ENCODE measurements at places on chromosomes 3 and 15.

- no peak for DNase-seq
Measured at GRCh38 chr15:87712211-87712610, 544.3 kb downstream of the NTRK3 start.

DNA sequence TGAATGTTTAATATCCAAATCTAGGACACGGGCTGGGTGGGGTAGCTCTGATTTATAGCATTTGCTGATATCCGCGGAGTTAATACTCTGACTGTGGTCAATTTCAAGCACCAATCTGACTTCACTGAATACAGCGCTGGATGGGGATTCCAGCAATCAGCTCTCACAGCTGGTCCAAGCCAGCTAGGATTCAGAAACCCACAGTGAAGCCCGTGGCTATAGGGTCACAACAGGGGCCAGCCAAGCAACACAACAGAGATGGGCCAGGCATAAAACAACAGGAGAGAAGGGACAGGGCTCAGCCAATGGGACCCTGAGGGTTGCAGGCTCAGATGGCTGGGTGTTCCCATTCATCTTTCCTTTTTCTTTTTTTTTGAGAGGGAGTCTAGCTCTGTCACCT lies 5.4 kb upstream of the LMAN1L start:
- no peak for DNase-seq

DNA sequence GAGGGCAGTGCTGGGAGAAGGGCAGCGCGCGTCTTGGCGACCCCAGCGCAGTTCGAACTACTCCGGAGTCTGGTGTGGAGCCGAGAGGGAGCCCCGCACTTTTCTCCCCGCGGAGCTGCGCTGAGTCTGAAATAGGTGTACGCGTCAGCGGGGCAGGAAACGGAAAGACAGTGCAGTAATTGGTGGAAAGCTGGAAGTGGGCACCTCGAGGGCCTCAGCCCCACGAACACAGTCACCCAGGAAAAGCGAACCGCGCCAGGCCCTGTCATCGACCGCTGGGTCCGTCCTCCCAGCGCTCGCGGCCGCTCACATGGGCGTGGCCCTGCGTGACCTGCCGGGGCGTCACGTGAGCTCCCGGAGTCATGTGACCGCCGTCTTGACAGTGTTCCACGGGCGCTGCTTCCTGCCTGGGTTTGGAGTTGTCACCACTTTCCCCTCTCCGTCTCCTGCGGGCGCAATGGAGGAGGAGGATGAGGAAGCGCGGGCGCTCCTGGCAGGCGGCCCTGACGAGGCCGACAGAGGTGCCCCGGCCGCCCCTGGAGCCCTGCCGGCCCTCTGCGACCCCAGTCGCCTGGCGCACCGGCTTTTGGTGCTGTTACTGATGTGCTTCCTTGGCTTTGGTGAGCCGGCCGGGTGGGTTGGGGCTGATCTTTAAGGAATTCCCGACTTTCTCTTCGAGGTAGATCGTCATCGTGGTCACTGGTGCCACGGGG lies at the start of gene MFSD1:
MFSD1 (plus strand) TSS at position 359 of the 713 bp plus-strand sequence; CDS start at position 458, 99 bp downstream.
- peak; percentile 88 for DNase-seq

DNA sequence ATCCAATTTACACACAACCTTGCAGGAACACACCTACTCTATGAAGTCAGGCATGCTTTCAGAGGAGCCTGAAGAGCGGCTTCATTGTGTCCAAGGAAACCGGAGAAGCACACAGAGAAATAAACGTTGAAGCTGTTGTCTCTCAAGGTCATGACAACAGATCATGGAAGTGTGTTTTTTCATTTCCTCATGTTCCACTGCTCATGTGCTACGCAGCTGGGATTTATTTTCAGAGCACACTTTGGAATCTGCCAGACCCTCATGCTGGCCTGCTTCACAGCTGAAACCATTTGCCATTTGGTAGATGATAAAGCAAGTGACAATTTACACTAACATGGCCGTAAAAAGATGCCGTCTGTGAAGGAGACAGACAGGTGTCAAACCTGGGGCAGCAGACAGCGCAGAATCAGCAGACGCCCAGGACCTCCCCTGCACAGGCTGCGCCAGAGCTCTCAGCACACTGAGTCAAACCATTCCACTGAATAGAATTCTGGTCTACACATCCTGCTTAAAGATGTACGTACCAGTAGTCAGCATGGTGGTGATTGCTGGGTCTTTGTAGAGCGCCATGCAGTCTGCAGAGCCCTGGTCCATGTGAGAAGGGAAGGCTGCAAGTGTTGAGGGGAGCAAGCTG lies 99.3 kb downstream of the ARNT2 start:
- DNase-seq, result no peak

- no peak for DNase-seq
Measured at GRCh38 chr3:187520027-187520945, 149.9 kb downstream of the SST start.

DNA sequence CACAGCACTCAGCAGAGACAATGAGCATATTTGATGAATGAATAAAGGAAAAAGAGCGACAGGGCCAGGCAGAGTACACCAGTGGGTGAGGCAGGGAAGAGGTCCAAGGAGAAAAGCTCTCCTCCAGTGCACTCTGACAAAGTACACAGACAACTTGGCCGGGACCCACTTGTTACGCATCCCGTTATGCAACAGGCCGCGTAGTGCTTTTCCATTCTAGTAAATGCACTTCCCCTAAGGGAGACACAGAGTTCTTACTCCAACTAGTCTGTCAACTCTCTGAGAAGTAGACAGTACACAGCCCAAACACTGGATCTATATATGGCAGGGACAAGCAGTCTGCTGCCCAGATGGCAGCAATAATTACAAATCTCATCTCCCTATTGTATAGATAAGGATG lies 18.5 kb downstream of the LARP6 start:
- no peak for DNase-seq

DNA sequence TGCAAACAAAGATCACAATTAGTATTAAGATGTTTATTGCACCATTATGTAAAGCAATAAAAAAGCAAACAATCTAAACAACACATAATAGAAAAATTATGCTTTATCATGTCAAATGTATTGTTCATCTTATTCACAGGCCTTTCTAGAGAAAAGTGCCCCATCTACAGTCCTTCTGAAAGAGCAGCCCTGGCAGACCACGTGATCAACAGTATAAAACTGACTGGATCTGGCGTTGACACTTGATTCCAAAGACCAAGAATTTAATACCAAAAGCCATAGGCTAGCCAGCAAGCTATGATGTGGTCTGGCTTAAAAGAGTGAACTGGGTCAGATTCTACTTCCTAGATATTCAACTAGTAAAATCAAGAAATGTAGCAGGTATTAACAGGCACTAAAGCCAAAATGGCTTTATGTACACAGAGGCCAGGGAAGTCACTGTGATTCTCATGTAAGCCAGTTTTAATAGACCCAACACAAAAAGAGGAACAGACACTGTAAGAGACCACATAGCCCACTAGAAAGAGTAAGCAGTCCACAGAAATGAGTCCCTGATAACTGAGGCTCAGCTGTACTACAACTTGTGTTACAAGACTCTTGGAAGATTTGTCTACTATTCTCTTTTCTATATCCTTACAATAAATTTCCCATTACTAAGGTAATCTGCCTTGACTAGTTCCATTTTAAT lies 32.5 kb downstream of the DMXL2 start:
- peak; percentile 15 for DNase-seq

DNA sequence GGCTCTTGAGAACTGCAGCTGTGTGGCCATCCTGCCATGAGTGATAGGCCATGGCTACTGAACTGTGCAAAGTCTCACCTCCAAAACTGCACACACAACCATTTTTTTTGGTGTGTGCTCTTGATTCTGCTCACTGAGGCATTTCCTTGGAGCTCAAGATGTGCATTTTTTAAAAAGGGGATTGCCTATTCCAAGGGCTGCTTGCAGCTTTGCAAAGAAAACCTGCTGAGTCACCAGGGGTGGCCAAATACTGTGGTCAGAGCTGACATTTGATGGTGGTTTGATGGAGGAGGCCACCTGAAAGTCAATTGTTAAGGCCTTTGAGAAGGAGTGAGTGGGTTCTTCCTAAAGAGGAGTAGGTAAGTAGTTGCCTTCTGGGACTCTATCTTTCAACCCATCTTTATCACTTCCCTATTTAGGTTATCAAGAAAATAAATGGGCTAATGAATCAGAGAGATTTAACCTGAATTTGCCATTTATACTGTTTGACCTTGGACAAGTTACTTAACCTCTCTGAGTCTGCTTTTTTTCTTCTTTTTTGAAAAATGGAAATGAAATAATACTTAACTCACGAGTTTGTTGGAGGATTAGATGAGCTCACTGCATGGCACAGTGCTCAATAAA lies 87.9 kb downstream of the CHST2 start:
- DNase-seq, result peak; percentile 80

DNA sequence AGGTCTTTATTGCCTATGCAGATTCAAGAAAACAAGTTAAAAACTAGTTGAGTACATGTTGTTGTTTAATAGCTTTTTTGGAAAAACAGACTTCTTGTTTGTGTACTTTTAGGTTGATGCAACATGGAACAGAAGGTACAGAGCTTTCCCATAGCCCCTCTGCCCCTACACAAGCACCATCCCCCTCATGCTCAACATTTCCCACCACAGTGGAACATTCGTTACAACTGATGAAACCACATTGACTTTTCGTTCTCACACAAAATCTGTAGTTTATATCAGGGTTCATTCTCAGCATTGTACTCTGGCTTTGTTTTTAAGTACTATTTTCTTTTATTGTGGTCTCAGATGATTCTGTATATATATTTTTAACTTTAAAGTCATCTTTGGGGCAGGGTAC lies 1054.6 kb downstream of the NTRK3 start:
- no peak for DNase-seq

- DNase-seq, result no peak
Measured at GRCh38 chr3:151320131-151320530, 3.5 kb upstream of the GPR87 start.

DNA sequence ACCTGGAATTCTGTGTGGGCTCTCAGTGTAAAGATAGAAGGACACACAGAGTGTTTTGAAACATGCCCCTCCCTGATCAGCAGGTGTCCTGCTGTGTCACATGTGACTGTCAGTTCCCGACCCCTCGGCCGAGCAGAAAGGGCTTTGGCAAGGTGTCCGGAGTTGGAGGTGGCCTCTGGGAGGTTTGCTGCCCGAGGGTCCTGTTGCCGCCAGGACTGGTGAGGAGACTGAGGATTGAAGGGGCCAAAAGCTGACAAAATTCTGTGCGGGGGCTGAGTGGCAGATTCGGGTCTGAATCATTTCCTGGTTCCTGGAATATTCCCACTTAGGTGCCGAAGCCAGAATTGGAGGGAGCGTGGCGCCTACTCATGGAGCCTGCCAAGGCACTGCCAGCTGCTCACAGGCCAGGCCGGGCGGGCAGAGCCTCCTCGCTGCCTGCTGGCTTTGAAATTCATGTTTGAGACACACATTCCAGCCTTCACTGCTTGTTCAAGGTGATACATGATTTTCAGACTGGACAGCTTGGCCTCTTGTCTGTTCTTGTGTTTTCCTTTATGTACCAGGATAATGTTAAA lies 83.8 kb downstream of the APBA2 start:
- no peak for DNase-seq

DNA sequence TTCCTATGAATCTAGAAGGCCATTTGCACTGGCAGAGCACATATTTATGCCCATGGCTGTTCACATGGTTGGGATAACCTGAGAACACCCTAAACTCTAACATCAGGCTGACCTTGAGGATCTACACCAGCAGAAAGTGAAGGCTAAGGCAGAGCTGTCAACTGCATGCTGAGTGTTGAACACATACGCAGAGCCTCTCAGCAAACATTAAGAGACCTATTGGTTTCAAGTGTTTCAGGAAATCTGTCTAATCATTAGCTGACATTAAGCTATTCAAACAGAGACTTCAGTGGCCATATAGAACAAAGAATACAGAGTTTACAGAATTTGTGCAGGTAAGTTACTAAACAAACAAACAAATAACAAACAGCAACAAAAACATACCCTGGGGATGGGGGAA lies 16.1 kb upstream of the SEC61A1 start:
- no peak for DNase-seq

All from GM06990 (cell line).